ENCODE measurements at places on chromosomes 16 and 17.

GRCh38 chr17:34146440-34147043 is 108.5 kb upstream of the CCL2 start:
- DNase-seq, result peak; percentile 14

DNA sequence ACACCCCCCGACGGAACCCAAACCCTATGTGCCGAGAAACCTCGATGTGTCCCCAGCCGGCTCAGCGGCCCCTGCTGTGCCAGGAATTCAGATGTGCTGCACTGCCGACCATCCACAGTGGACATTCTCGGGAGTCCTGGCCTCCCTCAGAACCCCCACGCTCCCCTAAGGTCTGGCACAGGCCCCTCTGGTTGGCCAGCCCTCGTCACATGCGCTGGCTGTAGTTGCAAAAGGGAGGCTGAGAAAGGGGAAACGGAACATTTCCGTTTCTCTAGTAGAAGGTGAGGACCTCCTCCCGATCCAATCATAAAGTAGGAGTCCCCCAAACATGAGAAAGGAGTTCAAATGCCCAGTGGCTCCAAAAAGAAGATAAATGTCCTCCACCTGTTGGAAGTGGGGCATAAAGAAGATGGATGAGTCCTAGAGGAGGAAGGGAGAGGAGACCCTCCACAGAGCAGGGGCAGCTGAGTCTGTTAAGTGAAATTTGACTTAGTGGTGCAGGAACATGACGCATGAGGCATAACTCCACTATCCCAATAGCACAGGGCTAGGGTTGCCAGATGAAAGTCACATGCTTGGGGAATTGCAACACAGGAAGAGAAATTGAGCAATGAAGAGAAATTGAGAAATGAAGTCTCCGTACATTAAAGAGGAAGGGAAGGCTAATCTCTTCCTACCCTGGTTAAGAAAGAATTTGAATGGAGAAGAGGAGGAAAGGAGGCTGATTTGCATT is 49.3 kb upstream of the WSB1 start:
- no peak for DNase-seq

DNA sequence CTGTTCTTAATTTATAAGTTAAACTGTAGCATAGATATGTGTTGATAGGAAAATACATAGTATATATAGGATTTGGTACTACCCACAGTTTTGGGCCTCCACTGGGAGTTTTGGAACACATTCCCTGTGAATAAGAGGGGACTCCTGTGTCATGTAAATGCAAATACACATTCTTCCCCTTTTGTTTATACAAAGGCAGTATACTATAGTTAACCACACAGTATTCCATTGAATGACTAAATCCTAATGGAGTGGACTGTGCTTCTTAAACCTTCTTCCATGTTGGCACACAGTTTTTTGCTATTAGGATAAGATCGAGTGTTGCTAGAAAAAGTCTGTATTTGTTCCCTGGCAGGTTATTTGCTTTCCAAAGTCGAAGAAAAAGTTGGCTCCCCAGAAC is 22.2 kb downstream of the TAC4 start:
- DNase-seq, result no peak

- no peak for DNase-seq
These were observed 86.2 kb downstream of the ITFG1 start for GRCh38 chr16:47374629-47375028.

DNA sequence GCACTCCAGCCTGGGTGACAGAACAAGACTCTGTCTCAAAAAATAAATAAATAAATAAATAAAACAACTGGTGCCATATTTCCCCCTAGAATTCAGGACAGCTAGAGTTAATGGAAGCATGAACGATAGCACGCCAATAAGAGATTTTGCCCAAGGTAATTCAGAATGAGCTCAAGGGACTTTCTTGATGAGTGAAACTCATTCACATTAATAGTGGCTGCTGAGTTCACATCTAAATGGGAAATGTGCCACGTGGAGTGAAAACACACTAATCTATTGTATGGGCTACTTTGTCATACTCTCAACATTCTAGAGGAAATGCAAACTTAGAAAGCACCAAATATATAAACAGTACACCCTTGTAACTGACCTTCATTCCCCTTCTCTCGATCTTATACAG is 47.4 kb upstream of the PSMD7 start:
- DNase-seq, result no peak

DNA sequence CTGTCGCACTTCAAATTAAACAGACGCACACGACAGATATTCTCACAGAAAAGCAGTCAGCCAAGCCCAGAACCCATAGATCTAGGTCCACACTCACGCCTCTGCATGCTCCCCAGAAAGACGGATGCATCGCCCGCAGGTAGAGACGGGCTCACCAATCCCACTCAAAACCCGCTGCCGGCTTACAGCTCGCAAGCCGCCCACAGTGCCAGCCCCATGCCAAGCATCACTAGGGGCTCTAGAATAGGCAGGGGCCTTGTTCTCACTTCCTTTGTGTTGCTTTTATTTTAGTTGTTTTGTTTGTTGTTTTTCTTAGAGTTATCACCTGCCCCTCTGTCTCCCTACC is 336 bp upstream of the BMERB1 start:
- no peak for DNase-seq

- no peak for DNase-seq
These were observed at the start of gene APOBR for GRCh38 chr16:28494121-28494851. Gene APOBR, plus strand, starts transcription at chr16:28494643. Its CDS starts 39 bp downstream, at chr16:28494682.

DNA sequence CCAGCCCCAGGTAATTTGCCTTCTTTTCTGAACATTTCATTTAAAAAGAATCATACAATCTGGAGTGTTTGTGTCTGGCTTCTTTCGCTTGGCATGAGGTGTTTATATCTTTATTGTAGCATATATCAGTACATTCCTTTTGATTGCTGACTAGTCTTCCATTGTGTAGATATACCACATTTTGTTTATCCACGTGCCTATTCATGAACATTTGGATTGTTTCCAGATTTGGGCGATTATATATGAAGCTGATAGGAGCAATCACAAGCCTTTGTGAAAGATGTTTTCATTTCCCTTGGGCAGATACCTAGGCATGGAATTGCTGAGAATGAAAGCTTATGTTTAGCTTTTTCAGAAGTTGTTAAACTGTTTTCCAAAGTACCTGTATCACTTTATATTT is 120.3 kb downstream of the AATF start:
- DNase-seq, result no peak

- DNase-seq, result no peak
These were observed 41.8 kb downstream of the TNRC6C start for GRCh38 chr17:78000341-78000740.

DNA sequence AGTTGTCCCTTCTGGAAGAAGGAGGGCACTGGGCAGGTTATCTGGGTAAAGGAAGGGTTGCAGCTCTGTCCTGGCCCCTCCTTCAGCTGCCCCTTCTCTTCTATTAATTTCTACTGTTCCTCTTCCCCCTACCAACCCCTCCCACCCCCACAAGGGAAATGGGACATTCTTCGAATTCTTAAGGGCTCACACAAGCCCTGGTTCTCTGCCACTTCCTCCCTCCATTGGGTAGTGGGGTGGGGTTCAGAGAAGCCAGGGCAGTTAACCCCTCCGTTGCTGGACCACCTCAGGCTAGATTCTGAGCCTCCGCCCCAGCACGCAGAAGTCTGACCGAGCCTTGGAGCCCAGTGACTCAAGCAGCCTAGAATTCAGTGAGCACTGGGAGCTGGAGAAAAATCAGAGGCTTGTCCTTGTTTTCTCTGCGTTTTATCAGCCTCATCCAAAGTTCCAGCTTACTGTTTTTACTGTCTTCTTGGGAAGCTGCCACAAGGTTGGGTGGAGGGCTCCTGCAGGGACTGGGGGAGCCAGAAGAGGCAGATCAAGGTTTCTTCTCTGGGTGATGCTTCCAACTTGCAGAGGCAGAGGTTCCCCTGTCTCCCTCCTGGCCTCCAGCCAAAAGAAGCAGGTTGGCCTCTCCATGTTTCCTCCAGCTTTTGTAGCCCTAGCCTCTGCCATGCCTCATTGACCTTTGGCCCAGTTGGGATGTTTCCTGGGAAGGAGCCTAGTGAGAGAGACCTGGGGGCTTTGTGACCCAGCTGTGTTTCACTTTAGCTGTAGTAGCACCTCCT is 10.2 kb downstream of the LASP1 start:
- DNase-seq, result no peak

- no peak for DNase-seq
These were observed 470.7 kb downstream of the HS3ST3B1 start for GRCh38 chr17:14771543-14771942.

DNA sequence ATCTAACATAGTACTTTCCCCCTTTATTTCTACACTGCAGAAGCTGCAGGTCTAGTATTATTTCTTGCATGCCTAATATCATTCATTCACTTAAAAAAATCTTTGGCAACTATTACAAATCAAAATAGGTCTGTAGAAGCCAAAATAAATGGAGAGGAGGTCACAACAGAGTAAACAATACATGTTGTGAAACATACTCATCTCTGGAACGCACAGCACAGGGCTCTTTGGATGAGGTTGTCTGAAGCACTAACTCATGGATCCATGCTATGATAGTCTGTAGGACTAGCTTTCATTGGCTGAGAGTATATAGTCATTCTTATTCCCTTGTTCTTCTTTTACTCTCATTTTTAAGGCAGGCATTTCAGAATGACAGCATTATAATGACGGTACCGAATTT is 21.3 kb downstream of the MYO1D start:
- no peak for DNase-seq

DNA sequence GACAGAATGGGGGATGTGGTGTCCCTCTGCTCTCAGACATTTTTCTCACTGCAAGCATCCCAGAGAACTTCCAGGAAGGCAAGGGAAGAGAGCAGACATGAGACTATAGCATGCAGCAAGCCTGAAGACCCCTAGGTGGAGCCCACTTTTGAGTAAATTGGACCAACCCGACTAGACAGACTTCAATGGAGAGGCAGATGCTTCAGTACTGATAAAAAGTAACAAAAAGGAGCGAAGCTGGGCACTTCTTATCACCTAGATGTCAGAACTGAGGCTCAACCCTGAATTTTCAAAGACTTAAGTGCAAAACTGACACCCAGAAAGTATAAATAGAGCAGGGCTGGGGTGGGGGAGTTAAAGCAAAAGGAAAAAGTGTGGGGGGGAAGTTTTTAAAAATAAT is 130.8 kb downstream of the PMP22 start:
- DNase-seq, result no peak

GRCh38 chr16:87939562-87940423 is 3.5 kb upstream of the CA5A start:
- DNase-seq, result no peak

- no peak for DNase-seq
These were observed 24.9 kb downstream of the AMFR start for GRCh38 chr16:56400458-56400857.

GRCh38 chr17:36657763-36658490 is 56.5 kb downstream of the MRM1 start:
- DNase-seq, result no peak

GRCh38 chr16:50434872-50435478 is 66.2 kb upstream of the BRD7 start:
- DNase-seq, result no peak

DNA sequence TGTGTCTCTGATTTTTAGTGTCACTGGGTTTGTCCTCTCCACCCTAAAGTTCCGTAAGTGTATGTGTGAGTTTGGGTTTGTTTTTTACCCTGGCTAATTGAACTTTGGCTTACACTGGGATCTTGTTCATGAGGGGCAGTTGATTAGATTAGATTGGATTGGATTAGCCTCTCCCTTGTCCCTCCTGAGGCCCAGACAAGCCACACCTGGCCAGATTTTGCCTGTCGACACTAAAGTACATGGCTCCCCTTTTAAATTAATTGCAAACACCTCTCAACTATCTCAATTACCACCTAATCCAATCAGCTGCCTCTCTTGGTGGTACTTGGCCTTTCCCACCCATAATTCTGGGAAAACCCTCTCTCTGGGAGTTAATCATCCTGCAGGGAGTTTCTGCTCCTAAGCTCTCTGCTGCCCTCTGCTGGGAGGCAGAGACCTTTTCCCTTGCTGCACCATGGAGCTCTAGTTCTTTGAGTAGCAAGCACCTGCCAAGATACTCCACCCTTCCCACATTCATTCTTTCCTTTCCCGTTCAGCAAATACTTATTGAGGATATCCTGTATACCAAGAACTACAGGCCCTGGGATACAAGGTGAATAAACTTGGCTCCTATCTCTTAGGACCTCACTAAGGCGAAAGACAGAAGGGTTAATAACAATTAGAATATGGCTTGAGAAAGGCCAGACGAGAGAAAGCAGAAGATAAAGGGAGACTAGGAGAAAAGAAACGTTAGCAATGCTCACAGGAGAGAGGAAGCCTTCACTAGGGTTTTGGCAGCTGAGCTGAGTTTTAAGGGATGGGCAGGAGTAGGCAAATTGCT is 60.0 kb upstream of the MPHOSPH6 start:
- DNase-seq, result peak; percentile 31

DNA sequence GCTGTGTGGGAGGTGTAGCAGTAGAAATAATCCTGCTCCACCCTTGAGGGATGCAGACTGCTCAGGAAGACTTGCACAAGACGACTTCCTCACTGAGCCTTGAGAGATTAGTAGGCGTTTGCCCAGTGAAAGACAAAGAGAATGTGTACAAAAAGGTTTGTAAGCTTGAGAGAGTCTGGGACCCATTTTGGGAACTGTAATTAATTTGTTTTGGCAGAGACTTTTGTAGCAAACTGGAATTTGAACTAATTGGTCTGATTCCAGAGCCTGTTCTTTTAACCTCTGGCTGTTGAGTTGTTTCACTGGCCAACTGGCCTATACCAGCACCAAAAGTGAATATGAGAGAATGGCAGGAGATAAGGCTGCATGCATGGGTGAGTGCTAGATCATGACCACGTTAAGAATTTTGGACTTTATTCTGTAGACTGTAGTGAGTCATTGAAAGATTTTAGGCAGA is 75.5 kb downstream of the AATF start:
- DNase-seq, result no peak

- no peak for DNase-seq
These were observed 553 bp upstream of the RAB11FIP4 start for GRCh38 chr17:31390748-31391495.

DNA sequence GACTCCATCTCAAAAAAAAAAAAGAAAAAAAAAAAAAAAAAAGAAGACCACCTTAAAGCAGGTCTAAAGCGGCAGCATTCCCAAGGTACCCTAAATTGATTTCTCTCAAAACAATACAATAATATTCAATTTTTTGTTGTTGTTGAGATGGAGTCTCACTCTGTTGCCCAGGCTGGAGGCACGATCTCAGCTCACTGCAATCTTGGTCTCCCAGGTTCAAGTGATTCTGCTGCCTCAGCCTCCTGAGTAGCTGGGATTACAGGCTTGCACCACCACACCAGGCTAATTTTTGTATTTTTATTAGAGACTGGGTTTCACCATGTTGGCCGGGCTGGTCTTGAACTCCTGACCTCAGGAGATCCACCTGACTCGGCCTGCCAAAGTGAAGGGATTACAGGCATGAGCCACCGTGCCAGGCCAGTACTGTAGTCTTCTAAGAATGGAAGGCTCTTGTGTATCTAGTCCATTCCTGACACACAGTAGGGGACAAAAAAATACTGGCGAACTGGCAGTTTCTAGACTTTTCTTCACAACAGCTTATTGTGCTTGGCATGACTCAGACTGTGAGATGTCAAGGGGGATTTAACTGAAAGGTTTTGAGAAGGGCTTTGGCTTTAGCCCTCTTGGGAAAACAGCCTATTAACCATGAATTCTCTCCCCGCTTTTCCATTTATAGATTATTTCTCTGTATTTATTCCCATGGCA is 17.3 kb downstream of the CDR2 start:
- no peak for DNase-seq
